ENCODE measurements at places on chromosomes 13 and 19. TPM values are rescaled to one million over a fixed set of nuclear protein-coding genes. Genes with fewer than 3 reads are reported as not detected.

Gene ZNF709
- total RNA-seq: not detected

Gene CRX
- total RNA-seq: not detected

Gene PLIN5
- 0.12 TPM for total RNA-seq

Gene JAK3
- 0.14 TPM for total RNA-seq

Gene GPX4
- 473 TPM for total RNA-seq

Gene TRAPPC2B
- 15.0 TPM for total RNA-seq

Gene LGI4
- 0.28 TPM for total RNA-seq

Gene GAS6
- total RNA-seq: 8.1 TPM

Gene ZFP30
- 6.0 TPM for total RNA-seq

Gene DCT
- not detected for total RNA-seq

Gene GSX1
- total RNA-seq: not detected

Gene PSG3
- total RNA-seq: 0.09 TPM

Gene RHPN2
- 45.9 TPM for total RNA-seq

Gene ACOD1
- not detected for total RNA-seq

Gene IZUMO2
- not detected for total RNA-seq

Measured in A549 treated with Hydrocortisone at 1 μM for 4 hours (cell line).